ENCODE measurements at places on chromosomes 7 and 10. TPM values are rescaled to one million over a fixed set of nuclear protein-coding genes. Genes with fewer than 3 reads are reported as not detected.

Gene TFPI2
- total RNA-seq = 13.5 TPM

Gene ANKRD7
- 9.6 TPM for total RNA-seq

Gene SLC25A28
- 14.6 TPM for total RNA-seq

Gene CUZD1
- total RNA-seq = not detected

Gene CTAGE8
- not detected for total RNA-seq
